ENCODE measurements at places on chromosomes 2 and 18. TPM values are rescaled to one million over a fixed set of nuclear protein-coding genes. Genes with fewer than 3 reads are reported as not detected.

The KCNF1 gene
- not detected for total RNA-seq

The DGKD gene
- total RNA-seq = 49.1 TPM

- no peak for DNase-seq
Measured at GRCh38 chr2:119630121-119630520, 48.9 kb upstream of the TMEM177 start.

The LTBP1 gene
- 0.14 TPM for total RNA-seq

DNA sequence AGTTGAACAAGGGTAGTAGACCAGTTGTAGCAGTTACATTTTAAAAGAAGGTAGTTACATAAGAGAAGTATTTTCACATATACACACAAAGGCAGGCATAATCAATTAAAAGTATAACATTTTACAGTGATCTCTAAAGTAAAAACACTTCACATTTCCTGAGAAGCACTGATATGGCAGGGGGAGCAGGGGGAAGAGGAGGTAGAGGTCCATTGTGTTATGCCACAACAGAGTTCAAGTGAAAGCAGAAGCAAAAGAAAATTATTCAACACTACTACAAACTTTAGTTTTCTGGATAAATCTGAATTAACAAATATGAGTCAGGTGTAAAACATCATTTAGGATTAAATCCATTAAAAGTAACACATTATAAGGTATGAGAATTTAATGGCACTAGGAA, 38.4 kb downstream of the ROCK1 start:
- DNase-seq = no peak

DNA sequence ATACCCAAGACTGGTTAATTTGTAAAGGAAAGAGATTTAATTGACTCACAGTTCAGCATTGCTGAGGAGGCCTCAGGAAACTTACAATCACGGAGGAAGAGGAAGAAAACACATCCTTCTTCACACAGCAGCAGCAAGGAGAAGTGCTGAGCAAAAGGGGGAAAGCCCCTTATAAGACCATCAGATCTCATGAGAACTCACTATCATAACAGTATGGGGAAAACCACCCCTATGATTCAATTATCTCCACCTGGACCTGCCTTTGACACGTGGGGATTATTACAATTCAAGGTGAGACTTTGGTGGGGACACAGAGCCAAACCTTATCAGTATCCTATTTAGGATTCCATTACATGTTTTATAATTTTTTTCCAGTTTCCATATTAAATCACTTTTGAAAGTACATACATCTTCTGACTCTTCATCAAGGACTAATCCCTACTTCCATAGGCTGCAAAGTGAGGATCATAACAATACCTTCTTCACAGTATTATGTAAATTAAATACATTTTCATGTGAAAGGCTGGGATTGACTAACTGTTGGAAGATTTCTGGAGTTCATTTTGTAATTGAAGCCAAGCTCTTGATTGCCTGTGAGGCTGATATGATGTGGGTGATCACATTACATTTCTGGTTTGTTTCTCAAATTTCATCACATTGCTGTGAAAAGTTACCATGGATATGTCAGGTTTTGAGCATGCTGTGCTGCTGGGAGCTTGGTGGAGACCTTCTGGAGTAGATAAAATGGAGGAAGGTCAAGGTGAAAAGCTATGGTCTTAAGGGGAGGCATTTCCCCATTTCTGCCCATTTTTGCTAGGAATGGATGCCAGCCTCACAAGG, 31.7 kb upstream of the CERS6 start:
- no peak for DNase-seq

The GPR55 gene
- 0.38 TPM for total RNA-seq

- DNase-seq = no peak
Measured at GRCh38 chr2:232871418-232871834, 1.4 kb downstream of the SNORC start.

The GMCL1 gene
- total RNA-seq = 28.0 TPM

- DNase-seq = no peak
Measured at GRCh38 chr18:38386146-38386545, 820.5 kb upstream of the CELF4 start.

GRCh38 chr2:120722246-120722567, 13.5 kb upstream of the GLI2 start:
- no peak for DNase-seq

GRCh38 chr2:234457421-234457820, 39.5 kb downstream of the ARL4C start:
- DNase-seq = no peak

DNA sequence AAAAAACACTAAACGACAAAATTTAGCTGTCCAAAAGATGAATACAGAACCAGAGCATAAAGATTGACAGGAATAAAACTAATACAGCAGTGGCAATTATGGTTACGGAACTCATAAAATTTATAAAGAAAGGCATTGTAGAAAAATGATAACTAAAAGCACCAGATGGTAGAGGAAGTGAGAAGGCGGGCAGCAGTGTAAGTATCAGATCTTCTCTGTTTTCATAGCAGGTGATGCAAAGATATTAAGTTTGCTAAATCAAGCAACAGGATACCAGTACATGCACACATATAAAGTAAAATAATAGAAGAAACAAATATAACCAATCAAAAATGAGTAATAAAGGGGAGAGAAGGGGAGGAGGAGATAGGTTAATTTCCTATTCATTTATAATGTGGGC, 103.9 kb upstream of the MEX3C start:
- no peak for DNase-seq

The PARD3B gene
- 0.50 TPM for total RNA-seq

The SERPINB5 gene
- not detected for total RNA-seq

- no peak for DNase-seq
Measured at GRCh38 chr2:218017211-218018053, 14.6 kb upstream of the TNS1 start.

- DNase-seq = no peak
Measured at GRCh38 chr18:76429262-76430126, 65.5 kb downstream of the ZNF516 start.

The PCARE gene
- total RNA-seq = not detected

DNA sequence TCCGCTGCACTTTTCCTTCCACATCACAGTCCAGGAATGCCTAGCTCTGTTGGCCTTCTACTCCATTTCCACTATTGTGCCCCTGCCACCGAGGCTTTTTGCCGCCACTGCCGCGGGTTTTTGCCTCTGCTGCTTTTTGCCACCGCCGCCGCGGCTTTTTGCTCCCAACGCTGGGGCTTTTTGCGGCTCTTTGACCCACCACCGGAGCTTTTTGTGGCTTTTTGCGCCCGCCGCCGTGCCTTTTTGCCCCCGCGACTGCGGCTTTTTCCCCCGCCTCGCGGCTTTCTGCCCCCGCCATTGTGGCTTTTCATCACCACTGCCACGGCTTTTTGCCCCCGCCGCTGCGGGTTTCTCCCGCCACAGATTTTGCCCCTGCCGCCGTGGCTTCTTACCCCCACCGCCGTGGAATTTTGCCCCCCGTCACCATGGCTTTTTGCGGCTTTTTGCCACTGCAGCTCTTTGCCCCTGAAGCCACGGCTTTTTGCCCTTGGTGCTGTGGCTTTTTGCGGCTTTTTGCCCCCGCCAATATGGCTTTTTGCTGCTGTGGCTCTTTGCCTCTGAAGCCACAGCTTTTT, 2798.7 kb upstream of the TEKT4 start:
- DNase-seq = no peak

The DNAJC5G gene
- total RNA-seq = not detected

GRCh38 chr2:118535818-118536212, 311.6 kb downstream of the EN1 start:
- peak; percentile 26 for DNase-seq

GRCh38 chr2:176056406-176056805, 27.4 kb downstream of the EVX2 start:
- no peak for DNase-seq

The CROCC2 gene
- total RNA-seq = not detected

The LRRTM1 gene
- not detected for total RNA-seq

DNA sequence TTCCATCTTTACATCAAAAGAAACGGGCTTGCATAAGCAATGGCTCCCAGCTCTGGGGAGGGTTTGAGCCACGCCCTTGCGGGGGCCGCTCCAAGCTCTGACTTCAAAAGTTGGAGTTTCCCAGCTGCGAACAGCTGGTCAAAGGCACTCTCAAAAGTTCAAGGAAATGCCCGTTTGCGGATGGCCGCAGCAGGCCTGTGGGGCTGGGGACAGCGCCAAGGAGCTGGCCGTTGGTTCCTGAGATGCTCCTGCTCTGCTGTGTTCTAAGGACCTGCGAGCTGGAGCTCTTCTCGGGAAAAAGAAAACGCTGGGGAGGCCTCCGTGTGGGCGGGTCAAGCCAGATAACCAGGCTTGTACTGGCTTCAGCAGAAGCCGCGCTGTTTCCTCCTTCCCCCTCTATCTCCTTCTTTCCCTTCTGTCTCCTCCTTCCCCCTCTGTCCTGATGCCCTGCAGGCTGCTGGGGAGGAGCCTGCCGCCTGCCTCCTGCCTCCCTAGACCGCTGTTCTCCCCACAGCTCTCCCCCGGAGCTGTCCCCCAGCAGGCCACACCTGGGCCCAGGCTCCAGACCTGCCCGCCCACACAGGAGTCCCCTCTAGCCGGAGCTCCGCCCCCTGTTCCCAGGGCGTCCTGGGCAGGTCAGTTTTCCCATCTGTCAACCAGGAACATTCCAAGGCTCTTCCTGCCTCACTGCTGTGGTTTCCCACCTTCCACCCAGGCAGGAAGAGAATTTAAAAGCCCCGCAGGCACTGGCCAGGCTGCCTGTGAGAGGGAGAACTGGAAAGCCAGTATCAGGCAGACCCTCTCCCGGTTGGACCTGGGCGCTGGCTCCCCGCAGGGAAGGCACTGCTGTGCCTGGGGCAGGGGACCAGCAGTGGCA, 14.1 kb downstream of the KLF11 start:
- DNase-seq = no peak

GRCh38 chr2:207110715-207111114, 55.0 kb downstream of the KLF7 start:
- no peak for DNase-seq

The HOXD13 gene
- total RNA-seq = not detected

- no peak for DNase-seq
Measured at GRCh38 chr2:33250417-33251029, 225.9 kb upstream of the RASGRP3 start.

DNA sequence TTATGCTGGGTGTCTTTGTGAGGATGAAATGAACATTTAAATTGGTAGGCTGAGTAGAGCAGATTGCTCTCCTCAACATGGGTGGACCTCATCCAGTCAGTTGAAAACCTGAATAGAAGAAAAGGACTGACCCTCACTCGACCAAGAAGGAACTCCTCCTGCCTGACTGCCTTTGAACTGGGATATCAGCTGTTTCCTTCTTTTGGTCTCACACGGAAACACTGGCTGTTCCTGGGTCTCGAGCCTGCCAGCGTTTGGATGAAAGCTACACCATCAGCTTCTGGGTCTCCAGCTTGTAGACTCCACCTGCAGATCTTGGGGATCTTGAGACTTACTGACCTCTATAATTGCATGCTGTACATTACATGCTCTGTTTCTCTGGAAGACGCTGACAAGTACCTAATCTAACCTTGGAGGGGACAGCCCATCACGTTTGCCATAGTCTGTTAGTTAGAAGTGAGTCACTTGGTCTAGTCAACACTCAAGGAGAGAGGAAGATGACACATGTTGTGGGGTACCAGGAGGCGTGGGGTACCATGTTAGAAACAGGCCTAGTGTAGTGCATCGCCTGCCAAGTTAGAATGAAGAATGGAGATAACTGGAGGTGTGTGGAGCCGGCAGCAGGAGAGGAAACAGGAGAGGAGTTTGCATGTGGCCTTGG, 267.0 kb downstream of the MREG start:
- peak; percentile 51 for DNase-seq

- no peak for DNase-seq
Measured at GRCh38 chr2:108219688-108220087, 20.1 kb upstream of the SULT1C3 start.

GRCh38 chr2:177396703-177397460, 4.3 kb downstream of the AGPS start:
- DNase-seq = no peak

The UGT1A4 gene
- total RNA-seq = not detected

DNA sequence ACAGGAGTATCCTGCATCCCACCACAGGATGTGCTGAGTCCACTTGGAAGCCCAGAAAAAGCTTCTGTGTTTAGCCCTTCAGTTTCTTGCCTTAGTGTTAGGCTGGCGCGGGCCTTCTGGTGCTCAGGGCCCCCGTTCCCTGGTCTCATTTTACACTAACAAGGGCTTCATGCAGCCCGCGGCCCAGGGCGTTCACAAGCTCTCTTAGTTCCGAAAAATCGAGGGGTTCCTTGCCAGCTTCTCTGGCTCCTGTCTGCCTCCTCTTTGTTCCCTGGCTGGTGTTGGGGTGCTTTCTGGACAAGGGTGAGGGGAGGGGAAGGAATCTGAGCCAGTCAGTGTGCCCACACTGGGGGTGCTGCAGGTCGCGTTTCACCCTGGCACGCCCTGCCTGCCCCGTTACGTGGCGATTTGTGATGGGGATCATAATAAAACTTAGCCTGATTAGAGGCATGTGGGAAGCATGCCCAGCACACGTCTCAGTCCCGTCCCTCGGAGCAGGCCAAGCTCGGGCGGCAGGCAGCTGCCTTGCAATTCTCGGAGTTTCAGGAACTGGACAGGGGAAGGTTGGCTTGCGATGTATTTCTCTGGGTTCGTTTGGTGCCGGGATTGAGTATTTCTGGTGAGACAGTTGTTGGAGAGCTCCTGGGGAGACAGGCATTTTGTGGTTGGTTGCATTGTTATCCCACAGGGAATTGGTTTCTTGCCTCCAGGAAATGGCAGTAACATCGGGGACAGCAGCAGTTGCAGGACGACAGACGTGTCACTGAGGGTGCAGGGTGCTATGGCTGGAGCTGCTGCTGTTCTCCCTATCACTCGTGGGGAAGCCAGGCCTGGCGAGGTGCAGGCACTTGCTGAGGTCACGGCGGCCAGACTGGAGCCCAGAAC, 22.9 kb downstream of the SH3BP4 start:
- DNase-seq = no peak

DNA sequence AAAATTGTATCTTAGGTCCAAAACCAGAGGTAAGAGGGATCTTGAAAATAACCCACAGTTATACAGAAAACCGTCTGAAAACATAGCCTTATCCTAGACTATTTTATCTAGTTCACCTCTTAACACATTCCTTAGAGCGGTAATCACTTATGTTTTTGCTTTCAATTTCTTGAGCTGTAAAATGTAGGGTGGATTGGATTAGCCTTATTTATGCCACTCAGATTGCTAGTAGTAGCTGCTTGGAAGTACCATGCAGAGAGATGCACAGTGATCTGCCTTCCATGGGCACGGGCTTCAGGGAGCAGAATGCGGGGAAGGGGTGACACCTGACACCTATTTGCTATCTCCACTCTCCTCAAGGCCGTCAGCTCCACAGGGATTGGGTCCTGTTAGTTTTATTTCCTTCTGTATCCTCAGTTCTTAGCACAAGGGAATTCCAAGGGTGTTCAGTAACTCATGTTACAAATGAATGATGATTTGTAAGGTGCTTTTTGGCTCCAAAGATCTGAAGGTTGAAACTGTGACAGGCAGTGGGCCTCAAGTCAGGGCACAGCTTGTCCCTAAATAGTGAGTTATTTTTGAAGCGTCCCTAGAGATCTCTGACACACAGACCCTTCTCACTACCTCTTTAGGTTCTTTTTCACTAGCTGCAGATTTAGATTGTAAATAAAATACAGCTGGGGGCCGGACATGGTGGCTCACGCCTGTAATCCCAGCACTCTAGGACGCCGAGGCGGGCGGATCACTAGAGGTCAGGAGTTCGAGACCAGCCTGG, 64.0 kb upstream of the PMAIP1 start:
- no peak for DNase-seq

The KRTCAP3 gene
- 4.6 TPM for total RNA-seq
